Germinal center (tissue), 1 donor: ENCODE measurements at places on chromosomes 6 and 20.

- DNase-seq: no peak
Measured at GRCh38 chr6:162704001-162704400, 23.6 kb downstream of the PRKN start.

DNA sequence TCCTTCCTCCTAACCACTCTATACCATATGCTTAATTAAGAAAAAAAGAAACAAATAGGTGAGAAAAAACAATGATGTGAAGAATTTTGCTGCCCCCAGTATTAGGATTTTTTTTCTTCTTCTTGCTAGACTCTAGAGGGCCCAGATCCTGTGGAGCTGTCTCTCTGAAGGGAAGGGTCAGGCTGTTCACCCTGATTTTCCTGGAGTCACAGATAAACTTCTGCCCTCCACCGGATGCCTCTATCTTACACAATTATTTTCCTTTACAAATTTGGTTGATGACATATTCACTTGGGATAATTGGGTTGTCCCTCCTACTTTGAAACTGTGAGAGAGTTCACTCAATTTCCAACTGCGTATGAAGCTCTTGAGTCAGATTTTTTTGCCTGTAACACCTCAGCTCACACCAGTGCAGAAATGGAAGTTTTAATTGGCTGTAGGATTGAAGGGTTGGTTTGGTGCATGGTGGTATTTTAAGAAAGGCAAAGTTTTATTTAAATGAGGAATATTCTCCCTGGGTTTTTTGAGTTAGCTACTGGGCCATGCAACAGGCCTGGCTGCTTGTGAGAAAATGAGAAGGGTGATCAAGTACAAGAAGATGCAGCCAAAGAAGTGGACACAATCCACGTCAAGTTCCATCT is 73.7 kb upstream of the ESR1 start:
- DNase-seq: no peak

GRCh38 chr6:148055419-148055818 is 287.2 kb upstream of the SASH1 start:
- no peak for DNase-seq

GRCh38 chr6:117432273-117432672 is 6.5 kb upstream of the ROS1 start:
- DNase-seq: no peak

GRCh38 chr6:85568411-85568810 is 25.2 kb downstream of the SNX14 start:
- no peak for DNase-seq

DNA sequence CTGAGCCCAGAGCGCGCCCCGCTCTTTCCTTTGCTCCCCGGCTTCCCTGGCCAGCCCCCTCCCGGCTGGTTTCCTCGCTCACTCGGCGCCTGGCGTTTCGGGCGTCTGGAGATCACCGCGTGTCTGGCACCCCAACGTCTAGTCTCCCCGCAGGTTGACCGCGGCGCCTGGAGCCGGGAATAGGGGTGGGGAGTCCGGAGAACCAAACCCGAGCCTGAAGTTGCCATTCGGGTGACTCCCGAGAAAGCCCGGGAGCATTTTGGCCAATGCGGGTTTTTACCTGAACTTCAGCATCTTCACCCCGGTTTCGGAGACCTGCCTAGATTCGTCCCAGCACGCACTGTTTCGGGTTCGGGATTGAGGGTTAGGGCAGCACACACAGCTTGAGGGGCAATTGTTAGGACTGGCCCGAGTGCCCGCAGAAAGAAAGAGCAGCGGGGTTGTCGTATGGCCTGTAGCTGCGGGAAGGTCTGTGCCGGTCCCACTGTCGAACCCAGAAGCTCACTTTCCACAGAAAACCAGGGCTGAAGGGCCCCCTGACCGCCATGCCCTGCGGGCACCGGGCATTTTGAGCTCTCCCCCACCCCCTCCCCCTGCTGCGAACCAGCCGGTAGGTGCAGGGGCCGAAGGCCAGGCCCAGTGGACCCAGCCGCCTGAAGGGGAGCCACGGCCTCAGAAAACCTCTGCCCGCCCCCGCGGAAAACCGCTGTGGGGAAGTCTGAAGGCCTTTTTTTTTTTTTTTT is 2.1 kb downstream of the FOXP4 start:
- no peak for DNase-seq

DNA sequence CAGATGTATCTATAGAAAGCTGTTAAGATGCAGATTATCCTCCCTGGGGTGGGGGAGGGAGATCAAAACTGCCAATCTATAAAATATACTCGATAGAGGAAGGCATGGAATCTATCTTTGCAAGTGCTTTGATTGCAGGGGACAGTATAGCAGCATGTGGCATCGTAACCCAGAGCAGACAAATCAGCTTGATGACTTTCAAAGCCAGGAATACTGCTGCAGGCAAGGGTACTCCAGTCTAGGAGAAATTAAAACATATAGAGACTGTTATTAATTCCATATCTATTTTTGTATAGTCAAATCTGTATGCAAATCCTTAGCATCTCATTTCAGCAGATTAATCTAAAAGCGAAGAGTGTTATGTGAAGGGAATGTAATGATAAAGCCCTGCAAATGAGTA is 159.4 kb downstream of the MMS22L start:
- DNase-seq: no peak

- DNase-seq: no peak
Measured at GRCh38 chr20:20733943-20734342, 21.5 kb upstream of the RALGAPA2 start.

- DNase-seq: no peak
Measured at GRCh38 chr6:112330879-112331265, 16.3 kb upstream of the RFPL4B start.

DNA sequence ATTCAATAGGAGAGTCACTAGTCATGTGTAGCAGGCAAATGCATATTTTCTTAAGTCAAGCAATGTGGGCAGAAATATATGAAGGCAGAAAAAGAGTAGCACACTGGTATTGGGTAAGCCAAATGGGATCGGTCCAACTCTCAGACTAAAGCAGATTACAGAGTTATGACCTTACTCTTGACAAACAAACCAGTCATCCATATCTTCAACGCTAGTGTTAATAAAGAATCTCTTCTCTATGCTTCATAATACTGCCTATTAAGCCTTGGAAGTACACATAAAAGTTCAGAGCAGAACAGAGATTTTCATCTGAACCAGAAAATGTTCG is 320.2 kb upstream of the JARID2 start:
- DNase-seq: no peak

DNA sequence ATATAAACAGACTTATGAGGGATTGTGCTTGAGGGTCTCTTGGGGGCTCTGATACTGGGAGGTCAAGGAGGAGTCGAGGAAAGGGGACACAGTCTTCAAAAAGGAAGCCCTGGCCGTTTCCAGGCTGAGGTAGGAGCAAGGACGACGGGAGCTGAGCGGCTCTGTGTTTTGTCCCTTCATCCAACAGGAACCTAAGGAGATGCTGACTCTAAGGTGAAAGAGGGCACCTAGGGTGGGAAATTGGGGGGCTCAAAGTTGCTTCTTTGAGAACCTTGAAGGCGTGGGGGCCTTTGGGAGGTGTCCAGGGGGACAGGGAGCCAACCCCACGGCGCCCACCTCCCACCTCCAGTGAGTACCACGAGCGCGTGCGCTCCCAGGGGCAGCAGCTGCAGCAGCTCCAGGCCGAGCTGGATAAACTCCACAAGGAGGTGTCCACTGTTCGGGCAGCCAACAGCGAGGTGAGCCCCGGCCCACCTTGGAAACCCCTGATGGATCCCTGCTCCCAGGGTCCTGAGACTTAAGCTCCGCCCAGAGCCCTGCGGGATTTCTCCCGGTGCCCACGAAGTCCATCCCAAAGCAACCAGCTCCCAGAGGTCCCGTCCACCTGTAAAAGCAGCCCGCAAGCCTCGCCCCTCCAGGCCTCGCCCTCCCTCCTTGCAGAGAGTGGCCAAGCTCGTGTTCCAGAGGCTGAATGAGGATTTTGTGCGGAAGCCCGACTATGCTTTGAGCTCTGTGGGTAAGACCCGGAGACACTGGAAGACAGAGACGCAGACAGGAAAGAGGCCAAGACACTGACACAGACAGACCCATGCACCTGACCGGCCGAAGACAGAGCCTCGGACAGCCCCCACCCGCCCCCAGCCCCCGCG is 2.9 kb downstream of the SPAG4 start:
- DNase-seq: peak; percentile 23

DNA sequence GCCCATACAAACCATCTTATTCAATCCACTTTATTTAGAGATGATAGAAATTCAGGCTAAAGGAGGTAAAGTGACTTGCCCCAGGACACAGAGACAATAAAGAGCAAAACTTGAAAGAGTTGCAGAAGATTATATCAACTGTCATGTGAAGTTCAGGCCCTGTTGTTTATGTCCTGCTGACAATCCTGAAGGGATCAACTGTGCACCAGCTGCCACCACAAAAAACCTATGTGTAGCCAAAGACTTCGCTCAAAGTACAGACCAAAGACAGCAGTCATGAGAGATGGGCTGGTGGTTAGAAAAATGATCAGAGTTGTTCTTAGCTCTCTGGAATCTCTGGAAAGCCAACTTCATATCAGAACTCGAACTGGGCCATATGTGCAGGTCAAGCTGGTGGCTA is 16.0 kb upstream of the CITED2 start:
- DNase-seq: no peak

DNA sequence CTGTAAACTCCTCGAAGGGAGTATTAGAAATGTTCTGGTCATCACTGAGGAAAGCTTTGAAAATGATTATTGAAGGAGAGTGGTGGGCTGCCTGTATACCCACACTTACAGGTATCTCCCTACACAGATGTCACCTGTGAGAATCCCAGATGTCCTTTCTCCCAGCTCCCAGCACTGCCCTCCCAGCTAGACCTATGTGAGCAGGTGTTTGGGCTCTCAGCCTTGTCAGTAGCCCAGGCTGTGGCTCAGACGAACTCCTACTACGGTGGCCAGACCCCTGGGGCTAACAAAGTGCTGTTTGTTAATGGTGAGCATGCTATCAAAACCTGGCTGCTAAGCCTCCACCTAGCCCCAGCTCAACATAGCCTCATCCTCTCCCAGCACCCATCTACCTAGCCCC is 7.1 kb downstream of the PRSS16 start:
- no peak for DNase-seq

GRCh38 chr20:8627340-8628004 is 441.4 kb upstream of the PLCB4 start:
- no peak for DNase-seq

DNA sequence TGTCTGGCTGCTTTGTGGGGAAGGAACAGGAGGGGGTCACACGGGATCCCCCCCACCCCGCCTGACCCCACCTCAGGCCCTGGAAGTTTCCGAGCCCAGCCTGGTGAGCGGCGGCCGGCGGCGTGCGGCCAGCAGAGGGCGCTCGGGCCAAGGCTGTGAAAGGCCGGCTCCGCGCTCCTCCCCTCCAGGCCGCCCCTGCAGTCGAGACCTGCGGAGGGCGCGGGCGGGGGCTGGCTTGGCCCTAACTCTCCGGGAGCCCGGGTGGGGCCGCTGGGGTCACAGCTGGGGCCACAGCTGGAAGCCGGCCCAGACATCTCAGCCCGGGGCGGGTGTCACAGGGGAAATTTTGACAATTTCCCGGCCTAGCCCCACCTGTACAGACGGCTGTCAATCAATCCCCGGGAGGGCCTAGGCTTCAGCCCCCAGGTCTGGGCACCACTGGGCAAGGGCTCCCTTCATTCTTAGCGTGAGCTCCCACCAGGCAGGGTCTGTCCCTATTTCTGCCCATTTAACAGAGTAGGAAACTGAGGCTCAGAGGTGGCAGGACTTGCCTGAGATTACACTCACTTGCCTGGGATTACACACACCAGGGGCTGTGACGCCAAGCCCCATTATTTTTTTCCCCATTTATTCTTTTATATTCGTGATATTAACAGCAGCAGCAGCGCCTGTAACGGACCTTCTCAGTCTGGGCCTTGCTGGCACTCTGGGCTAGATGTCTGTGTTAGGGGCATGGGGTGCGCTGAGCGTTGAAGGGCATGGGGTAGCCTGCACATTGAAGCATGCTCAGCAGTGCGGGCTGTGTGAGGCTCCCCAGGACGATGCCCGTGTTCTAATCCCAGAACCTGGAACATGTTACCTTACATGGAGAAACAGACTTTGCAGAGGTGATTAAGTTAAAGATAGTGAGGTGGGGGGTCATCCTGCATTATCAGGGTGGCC is 23.0 kb downstream of the ZBP1 start:
- DNase-seq: peak; percentile 84

DNA sequence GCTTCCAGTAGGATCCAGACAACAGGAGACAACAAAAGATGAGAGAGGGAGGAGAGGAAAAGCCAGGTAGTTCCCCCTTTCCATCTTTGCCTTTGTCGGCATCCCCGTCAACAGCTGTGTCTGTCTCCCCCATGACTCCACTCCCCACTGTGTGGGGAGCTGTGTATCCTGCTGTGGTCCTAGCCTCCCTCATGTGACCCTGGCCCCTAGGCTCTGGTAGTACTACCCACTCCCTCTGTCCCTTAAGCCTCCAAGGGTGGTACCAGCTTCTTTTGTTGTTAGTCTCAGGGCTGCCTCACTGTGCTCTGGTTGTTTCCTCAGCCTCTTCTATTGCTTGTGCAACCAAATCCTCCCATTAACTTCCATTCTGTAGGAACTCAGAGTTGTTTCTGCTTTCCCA is 28.7 kb downstream of the ANKEF1 start:
- no peak for DNase-seq

- DNase-seq: no peak
Measured at GRCh38 chr6:56806368-56806767, 148.5 kb upstream of the BEND6 start.

- no peak for DNase-seq
Measured at GRCh38 chr6:4950836-4951533, 52.9 kb downstream of the RPP40 start.

DNA sequence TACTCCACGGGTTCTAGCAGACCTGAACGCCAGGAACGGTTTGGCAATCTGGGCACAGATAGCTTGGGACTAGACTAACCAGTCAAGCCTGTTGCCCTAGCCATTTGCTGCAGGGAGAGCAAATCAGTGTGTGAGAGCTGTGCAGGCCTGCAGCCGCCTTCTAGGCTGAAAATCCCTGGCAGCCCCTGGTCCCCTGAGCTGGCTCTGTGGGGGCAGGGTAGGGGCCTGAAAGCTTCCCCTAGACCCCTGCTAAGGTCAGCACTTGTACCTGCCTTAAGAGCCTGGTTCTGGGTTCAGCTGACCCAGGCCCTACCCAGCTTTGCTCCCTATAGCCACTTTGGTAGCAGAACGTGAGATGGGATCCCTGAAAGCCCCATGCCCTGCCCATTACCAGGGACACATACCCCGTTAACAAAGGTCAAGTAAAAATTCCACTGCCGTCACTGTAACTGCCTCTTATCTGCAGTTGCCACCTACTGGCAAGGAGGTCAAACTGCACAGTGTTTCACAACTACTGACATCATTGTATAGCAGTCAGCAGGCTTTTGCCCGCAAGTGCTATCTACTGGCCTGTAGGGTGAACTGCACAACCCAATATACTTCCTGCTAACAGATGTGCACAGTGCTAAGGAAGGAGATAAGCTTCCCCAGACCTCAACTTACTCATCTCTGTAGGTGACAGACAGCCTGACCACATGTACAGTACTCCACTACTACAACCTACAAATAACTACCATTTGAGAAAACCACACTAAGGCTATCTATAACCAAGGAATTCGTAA is 95.1 kb upstream of the OLIG3 start:
- DNase-seq: peak; percentile 70

- DNase-seq: no peak
Measured at GRCh38 chr20:59748619-59749191, 144.4 kb downstream of the PHACTR3 start.
